ENCODE measurements at places on chromosomes 2 and 18.

DNA sequence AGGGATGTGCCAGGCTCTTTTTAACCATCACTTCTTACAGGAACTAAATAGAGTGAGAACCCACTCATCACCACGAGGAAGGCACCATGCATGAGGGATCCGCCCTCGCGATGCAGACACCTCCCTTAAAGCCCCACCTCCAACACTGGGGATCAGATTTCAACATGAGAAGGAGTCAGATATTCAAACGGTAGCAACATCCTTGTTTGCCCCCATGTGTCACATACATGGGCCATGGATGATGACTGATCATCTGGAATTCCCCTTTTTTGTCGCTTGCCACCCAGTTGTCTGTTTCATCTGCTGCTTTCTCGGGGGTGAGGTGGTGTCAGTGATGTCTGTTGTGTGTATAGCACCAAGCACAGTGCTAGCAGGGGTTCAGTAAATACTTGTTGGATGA lies 57.9 kb downstream of the NCK2 start:
- H3K27me3 ChIP-seq: no peaks in the 10 kb centered on the region
- peaks cover 71% of the 10 kb centered on the region for H3K4me1 ChIP-seq
- peak; percentile 44 for DNase-seq
- peak overlapping the region; percentile 67 for H3K4me3 ChIP-seq

DNA sequence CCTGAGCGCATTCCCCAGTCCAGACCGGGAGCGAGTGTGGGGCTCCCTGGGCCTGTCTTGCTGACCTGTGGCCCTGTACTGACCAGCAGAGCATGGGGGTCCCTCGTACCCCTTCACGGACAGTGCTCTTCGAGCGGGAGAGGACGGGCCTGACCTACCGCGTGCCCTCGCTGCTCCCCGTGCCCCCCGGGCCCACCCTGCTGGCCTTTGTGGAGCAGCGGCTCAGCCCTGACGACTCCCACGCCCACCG lies 5.3 kb downstream of the NEU4 start:
- peaks cover 14% of the 10 kb centered on the region for H3K27me3 ChIP-seq
- H3K27ac ChIP-seq: no peak overlapping the region
- peaks cover 6% of the 10 kb centered on the region for H3K4me1 ChIP-seq
- DNase-seq: no peak
- H3K4me3 ChIP-seq: no peak overlapping the region

GRCh38 chr2:201254081-201254730 lies 6.1 kb upstream of the CASP8 start:
- peaks cover 10% of the 10 kb centered on the region for H3K36me3 ChIP-seq
- DNase-seq: no peak
- H3K27ac ChIP-seq: peak overlapping the region; percentile 88
- H3K4me1 ChIP-seq: peaks cover 37% of the 10 kb centered on the region
- H3K4me3 ChIP-seq: no peak overlapping the region

DNA sequence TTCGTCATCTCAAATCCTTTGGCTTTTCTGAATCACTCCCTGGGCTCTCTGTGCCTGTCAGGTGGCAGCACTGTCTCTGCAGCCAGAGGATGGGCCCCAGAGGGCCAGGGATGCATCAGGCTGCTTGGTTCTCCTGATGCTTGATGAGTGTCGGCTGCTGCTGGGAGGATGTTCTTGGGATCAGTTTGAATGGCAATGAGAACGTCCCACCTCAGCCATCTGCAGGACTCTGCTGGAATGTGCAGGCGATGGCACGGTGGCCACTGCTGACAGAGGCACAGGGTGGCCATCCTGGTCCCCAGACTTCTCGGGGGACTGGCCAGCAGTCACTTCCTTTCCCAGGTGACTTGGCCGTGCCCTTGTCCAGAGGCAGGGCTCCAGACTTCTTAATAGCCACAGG lies 146.0 kb downstream of the FAM210A start:
- no peaks in the 10 kb centered on the region for H3K27me3 ChIP-seq
- H3K27ac ChIP-seq: peak overlapping the region; percentile 73

- no peaks in the 10 kb centered on the region for H3K4me1 ChIP-seq
- no peak overlapping the region for H3K27ac ChIP-seq
- no peaks in the 10 kb centered on the region for H3K36me3 ChIP-seq
- no peak for DNase-seq
- H3K4me3 ChIP-seq: no peak overlapping the region
Observed at GRCh38 chr2:187912950-187913349, 358.7 kb upstream of the TFPI start.

- no peak for DNase-seq
- H3K4me1 ChIP-seq: no peaks in the 10 kb centered on the region
- no peaks in the 10 kb centered on the region for H3K36me3 ChIP-seq
- no peak overlapping the region for H3K4me3 ChIP-seq
Observed at GRCh38 chr2:155733091-155733853, 599.2 kb downstream of the NR4A2 start.

DNA sequence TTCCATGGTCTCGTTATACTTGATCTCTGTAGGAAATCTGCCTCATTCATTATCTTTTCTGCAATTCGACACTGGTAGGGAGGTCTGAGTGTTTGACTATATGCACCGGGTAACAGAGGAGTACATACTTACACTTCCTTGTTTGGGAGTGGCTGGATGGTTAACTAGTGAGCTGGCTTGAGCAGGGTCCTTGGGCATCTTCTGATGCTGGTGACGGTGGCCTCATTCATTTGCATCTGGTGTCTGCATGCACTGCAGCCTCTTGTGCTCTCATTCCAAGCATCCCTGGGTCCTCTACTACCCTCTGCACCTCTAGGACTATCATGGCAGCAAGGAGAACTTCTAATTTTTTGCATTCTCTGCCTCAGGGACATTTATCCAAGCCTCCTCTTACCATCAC lies 100.0 kb upstream of the TCF4 start:
- DNase-seq: no peak
- H3K4me1 ChIP-seq: no peaks in the 10 kb centered on the region
- peaks cover 4% of the 10 kb centered on the region for H3K27me3 ChIP-seq
- no peaks in the 10 kb centered on the region for H3K36me3 ChIP-seq
- H3K4me3 ChIP-seq: no peak overlapping the region

DNA sequence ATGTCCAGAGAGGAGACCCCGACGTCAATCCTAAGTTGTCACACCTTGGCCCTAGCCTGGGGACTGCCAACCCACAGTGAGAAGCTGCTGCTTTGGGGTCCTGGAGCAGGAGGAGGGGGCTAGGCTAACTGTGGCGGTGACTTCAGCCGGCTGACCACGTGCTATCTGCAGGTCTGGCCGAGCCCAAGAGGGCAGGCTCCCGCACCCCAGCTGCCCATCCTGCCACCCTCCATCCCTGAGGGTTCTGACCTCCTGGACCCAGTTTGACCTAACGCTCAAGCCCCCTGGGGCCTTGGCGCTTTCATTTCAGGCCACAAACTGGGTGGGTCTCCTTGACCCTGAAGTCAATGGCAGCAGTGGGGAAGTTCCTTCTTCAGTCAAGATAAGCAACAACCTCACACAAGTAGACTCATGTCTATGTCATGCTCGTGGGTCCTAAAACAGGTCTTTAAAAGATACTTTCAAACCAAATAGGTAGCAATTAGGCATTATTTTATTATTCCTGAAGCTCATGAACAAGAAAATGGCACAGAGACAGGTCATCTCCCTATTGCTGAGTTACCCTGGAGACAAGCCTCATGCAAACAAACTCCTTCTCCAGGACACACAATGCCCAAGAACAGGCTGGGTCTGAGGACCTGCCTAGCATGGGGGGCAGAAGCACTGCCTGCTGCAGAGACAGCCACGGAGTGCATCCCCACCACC lies 2.3 kb downstream of the HES6 start:
- no peak for DNase-seq
- H3K27ac ChIP-seq: no peak overlapping the region
- peaks cover 20% of the 10 kb centered on the region for H3K27me3 ChIP-seq
- H3K4me3 ChIP-seq: no peak overlapping the region
- peaks cover 3% of the 10 kb centered on the region for H3K36me3 ChIP-seq

- no peak overlapping the region for H3K27ac ChIP-seq
- no peak for DNase-seq
- H3K4me1 ChIP-seq: no peaks in the 10 kb centered on the region
- no peak overlapping the region for H3K4me3 ChIP-seq
- H3K36me3 ChIP-seq: no peaks in the 10 kb centered on the region
Observed at GRCh38 chr18:63730773-63731172, 28.0 kb downstream of the SERPINB11 start.

DNA sequence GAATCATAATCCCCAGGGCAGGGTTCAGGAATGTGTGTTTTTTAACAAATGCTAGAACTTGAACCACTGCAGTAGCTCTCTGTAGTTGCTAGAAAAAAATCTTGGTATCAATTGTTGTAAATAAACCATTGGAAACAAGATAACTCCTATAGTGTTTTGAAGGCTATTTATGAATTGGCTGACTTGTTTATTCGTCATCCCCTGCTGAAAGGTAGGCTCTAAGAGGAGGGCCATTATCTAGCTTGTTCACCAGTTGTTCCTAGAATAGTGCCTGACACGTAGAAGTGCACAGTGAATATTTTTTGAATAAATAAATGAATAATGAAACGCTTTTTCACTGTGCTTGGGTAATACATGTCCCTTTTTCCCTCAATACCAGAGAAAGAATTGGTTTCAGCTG lies 211.4 kb downstream of the BABAM2 start:
- no peaks in the 10 kb centered on the region for H3K4me1 ChIP-seq
- H3K27ac ChIP-seq: no peak overlapping the region
- H3K4me3 ChIP-seq: no peak overlapping the region
- H3K36me3 ChIP-seq: peaks cover 9% of the 10 kb centered on the region

GRCh38 chr2:84212611-84213314 lies 246.3 kb downstream of the SUCLG1 start:
- no peaks in the 10 kb centered on the region for H3K36me3 ChIP-seq
- H3K4me1 ChIP-seq: no peaks in the 10 kb centered on the region
- no peak overlapping the region for H3K4me3 ChIP-seq
- peaks cover 9% of the 10 kb centered on the region for H3K27me3 ChIP-seq

- H3K4me3 ChIP-seq: no peak overlapping the region
- H3K4me1 ChIP-seq: peaks cover 3% of the 10 kb centered on the region
- H3K36me3 ChIP-seq: no peaks in the 10 kb centered on the region
- no peak for DNase-seq
Observed at GRCh38 chr18:23178661-23179081, 43.4 kb downstream of the CABLES1 start.

Measured in memory B cell (primary cell).